ENCODE measurements at places on chromosomes 7 and 10.

GRCh38 chr7:121085922-121086321 lies 97.4 kb downstream of the CPED1 start:
- no peak for DNase-seq

DNA sequence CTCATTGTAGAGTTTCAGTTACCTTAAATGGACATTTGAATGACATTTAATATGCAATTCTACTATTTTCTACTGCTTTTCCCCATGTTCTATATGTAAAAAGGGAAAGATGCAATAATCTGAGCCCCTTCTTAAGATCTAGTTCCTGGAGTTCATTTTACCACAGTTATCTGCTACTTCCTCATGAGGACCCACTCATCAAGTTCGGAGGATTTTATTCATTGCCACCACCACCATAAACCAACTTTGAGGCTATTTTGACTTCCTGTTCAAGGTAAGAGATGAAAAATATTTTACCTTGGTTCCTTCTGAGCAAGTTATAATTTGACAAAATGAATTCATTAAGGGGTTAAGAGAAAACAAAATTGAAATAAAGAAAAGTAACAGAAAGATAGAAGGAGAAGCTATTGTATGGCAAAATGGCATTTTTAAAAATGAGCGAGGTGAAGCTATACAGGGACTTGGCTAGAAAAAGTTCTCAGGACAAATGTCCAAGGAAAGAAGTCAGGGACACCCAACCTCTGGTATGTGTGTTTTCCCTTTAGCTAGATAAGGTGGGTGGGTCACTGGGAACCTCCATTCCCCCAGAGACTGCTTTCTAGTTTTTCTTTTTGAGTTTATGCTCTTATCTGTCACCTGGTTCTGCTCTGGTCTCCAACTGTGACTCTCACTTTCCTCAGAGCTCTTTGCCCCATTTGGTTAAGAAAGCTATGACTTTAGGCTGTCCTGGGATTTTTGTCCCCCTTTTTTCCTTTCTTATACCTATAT lies 14.9 kb upstream of the FAM3C start:
- no peak for DNase-seq

- no peak for DNase-seq
Observed at GRCh38 chr10:83945982-83946718, 193.2 kb upstream of the GHITM start.

DNA sequence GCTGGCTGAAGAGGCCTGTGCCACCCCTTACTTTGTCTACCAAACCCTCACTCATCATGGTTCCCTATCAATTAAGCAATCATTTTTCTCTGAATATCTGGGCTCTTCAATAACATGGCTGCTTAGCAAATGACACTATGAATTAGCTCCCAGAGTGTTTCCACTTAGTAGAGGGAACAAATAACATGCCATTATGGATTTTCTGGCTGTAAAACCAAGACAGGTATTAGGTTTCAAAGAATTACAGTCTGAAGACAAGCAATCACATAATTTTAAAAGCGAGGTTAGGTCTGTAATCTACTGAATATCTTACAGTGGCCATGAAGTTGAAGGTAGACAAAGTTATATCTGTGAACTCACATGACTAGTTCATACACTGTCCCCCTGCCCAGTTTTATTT lies 220.8 kb upstream of the PHYHIPL start:
- DNase-seq: no peak

- no peak for DNase-seq
Observed at GRCh38 chr10:63258920-63259678, 126.0 kb downstream of the NRBF2 start.

GRCh38 chr7:92884218-92884617 lies 47.8 kb upstream of the CDK6 start:
- DNase-seq: no peak

DNA sequence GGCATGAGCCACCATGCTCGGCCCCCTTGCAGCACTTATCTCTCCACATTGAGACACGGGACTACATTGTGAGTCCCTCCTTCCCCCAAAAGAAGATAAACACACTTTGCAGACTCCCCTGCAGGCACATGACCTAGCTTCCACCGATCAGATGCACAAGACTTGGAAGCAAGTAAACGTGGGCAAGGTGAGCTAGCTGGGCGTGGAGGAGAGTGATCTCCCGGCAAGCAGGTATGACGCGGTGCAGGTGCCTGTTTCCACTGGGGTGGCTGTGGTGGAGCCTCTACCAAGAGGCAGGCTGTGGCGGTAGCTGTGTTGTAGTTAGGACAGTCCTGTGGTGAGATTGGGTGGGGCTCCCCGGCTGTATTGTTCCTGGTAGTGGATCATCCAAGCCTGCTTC lies 7.7 kb upstream of the COMTD1 start:
- DNase-seq: no peak

- no peak for DNase-seq
Observed at GRCh38 chr10:103663802-103664201, 170.3 kb downstream of the NEURL1 start.

DNA sequence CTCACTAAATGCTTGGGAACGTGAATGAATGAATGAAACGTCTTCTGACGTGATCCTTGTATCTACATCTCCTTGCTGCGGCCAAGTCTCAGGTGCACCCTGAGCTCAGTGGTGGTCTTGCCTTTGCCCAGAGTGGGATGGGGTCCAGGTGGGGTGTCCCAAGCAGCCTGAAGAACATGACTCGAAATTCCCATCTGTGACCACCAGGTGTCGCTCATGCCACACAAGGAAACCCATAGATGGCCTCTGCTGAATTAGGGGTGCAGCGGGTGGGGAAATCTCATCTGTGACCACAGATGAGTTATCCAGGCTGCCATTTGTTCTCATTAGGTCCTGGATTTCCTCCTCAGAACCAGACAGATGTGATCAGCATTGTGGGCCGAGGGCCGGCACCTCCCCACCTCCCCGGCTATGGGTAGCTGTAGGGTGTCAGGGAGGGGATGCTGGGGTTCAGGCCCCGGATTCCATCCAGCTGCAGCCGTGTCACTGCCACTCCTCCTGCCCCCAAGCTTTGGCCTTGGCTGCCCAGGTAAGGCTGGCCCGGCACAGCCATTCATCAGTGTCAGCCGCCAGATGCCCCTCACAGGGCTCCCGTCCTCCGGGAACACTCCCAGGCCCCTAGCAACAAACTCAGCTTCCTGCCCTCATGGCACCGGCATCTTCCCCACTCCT lies 21.0 kb upstream of the GNA12 start:
- DNase-seq: peak; percentile 9

GRCh38 chr10:133096616-133097269 lies 9.0 kb downstream of the ADGRA1 start:
- no peak for DNase-seq

DNA sequence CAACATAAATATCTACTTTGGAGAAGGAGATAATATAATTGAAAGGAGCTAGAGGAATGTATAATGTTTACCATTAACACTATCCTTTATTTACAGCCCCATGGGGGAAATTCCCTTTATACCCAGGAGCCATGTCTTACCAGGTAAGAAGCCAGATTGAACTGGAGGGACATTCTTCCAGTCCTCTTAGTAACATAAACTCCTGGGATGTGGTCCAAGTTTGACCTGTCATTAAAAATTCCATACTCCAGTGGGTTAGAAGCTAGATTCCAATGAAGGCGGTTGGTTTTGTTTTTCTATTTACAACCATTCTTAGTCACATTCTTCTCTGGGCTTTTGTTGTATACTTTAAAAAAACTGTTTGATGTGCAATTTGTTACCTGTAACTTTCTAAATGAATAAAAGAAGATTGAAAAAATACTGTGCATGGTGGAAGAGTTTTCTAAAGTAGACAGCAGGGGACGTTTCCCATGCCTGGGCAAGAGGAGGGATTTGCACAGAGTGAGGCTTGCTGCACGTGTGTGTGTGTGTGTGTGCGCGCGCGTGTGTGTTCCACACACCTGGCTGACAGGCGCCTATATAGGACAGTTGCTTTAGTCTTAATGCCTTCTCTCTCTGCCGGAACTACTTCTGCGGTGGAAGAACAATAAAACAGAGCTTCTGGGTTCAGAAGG lies 2.0 kb downstream of the PLCE1 start:
- no peak for DNase-seq

- DNase-seq: no peak
Observed at GRCh38 chr7:134553976-134554375, 5.1 kb downstream of the AKR1B15 start.

- no peak for DNase-seq
Observed at GRCh38 chr10:99888622-99889021, 106.2 kb downstream of the ABCC2 start.

- no peak for DNase-seq
Observed at GRCh38 chr7:124893140-124893827, 36.3 kb downstream of the POT1 start.

- no peak for DNase-seq
Observed at GRCh38 chr10:116740971-116741370, 1.4 kb downstream of the HSPA12A start.

DNA sequence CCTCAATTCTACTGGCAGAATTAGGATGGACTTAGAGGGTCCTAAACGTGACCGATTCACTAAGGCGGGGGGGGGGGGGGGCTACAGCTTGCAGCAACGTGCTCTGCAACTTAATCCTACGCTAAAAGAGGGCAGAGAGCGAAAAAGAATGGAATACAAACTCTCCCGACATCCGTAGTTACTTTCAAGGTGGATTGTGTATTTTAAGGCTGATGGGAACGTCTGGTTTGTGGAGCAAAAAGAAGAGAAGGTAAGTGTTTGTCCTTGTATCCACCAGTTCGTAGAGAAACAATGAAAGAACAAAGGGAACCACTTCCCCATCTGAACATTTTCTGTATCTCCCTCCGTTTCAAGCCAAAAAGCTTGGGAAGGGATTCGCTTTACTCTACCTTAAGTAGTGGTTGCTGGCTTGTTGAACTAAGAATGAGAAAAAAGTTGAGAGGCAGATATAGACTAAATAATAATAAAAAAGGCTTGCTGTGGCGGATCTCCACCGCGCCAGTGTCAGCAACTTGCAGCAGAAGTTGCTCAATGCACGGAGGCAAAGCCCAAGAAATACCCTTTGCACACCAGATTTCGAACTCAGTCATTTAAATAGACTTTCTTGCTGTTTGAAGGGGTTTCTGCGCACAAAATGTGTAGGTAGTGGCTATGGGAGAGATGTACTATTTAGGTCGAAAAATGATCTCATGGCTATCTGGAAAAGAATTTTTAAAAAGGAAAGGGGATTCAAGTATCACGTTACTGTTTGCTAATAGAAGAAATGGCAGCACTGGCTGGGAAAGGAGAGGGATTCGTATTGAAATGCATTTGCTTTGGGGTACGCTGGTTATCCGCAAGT lies 736 bp downstream of the SKIDA1 start:
- no peak for DNase-seq

DNA sequence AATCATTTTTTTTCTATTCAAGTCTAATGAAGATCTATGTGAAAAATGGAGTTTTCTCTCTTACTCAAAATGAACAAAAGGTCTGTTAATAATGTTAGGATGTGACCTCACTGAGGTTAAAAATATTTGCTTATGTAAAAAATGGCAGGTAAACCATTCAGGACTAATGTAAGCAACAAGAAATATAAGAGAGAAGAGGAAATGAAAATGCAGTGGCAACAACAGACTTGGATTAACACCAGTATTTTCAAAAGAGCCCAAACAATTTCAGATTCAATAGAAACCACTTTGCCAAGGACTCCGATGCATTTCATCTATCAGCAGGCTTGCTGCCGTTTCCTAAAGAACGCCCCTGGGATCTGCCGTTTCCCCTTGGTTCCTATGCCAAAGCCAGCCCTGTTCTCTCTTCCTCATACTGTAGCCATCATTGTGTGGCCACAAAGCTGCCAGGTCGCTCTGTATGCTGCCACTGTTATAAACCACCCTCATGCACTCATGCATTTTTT lies 66.4 kb downstream of the MTURN start:
- no peak for DNase-seq

GRCh38 chr7:64651632-64652165 lies 14.2 kb upstream of the ZNF107 start:
- DNase-seq: no peak

DNA sequence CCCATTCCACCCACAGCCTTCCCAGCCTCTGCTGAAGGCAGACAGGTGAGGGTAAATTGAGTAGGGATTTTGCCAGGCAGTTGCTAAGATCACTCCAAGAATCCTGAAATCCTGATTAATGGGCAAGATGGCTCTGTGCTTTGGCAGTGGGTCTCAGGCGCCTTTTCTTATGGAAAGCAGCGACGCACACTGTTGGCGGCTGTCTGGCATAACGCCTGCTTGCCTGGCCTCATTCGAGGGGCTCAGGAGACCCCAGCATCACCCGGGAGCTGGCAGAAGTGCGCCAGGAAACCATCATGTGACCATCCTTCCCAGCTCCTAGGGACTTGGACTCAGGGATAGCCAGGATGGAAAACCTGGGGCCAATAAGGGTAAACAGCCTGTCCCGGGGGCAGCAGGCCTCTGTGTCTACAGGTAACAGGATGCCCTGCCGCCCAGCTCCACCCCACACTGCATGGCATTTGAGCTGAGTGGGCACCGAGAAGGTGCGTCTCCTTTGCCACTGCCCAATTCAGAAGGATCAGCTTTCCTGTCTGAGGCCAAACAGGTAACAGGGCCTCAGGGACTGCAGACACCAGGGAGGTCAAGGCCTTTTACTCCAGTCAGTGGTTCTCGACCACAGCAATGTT lies 98.6 kb downstream of the FAM53B start:
- no peak for DNase-seq

DNA sequence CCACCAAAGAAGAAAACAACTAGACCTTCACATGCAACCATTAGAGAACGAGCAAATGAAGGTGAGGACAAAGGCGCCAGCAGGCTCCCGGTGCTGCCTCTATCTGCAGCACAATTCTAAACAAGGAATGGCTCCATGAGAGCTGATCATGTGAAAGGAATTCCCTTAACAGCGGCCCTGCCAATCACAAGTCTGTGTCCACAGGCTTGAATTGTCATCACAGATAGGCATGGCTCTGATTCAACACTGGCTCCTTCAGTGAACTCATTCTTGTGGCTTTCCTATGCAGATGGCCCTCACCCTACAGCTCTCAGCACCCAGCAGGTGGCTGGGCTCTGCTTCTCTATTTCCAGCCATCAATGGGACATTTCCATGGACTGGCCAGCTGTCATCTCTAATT lies 36.2 kb downstream of the LAMB1 start:
- peak; percentile 56 for DNase-seq

DNA sequence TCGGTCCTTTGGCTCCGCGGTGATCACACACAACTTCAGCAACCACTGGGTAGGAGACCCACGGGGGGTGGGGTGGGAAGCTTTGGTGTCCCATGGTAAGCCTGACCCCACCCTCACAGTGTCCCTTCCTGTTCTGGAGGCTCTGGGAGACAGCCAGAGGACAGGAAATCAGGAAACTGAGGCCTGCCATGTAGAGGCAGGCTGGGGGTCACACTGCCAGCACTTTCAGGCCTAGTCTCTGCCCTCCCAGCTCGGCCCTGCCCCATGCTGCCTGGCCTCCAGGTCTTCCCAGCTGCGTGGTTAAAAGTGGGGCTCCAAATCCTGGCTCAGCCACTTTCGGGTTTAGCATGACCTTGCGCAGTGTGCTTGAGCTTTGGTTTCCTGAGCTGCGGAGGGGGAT lies 10.9 kb downstream of the AQP1 start:
- no peak for DNase-seq

- DNase-seq: no peak
Observed at GRCh38 chr10:124151466-124152095, 58.2 kb upstream of the CHST15 start.

GRCh38 chr10:5509691-5510090 lies 10.3 kb upstream of the CALML5 start:
- DNase-seq: no peak
